IMR-90 (cell line): ENCODE measurements at places on chromosomes 6 and 20. TPM values are rescaled to one million over a fixed set of nuclear protein-coding genes. Genes with fewer than 3 reads are reported as not detected.

GRCh38 chr20:45783656-45784294 is 7.9 kb downstream of the WFDC3 start:
- no peaks in the 10 kb centered on the region for H3K36me3 ChIP-seq
- H3K27ac ChIP-seq = no peak overlapping the region
- peaks cover 35% of the 10 kb centered on the region for H3K4me1 ChIP-seq
- no peak overlapping the region for H3K4me3 ChIP-seq

- no peaks in the 10 kb centered on the region for H3K36me3 ChIP-seq
- H3K4me3 ChIP-seq = no peak overlapping the region
- no peaks in the 10 kb centered on the region for H3K27me3 ChIP-seq
- H3K27ac ChIP-seq = no peak overlapping the region
- no peak for DNase-seq
- no peaks in the 10 kb centered on the region for H3K4me1 ChIP-seq
Measured at GRCh38 chr6:166830891-166831363, 125.4 kb downstream of the RNASET2 start.

DNA sequence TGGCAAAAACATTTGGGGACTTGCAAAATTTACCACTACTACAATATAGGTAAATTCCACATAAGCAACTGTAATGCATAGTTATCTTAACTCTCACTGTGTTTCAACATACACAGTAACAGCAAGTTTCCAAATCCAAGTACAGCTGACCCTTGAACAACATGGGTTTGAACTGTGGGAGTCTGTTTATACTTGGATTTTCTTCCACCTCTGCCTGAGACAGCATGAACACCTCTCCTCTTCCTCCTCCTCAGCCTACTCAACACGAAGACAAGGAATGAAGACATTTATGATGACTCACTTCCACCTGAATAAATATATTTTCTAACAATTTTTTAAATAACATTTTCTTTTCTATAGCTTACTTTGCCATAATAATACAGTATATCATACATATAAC is 25.6 kb downstream of the MAN1A1 start:
- H3K27me3 ChIP-seq = no peaks in the 10 kb centered on the region
- peaks cover 5% of the 10 kb centered on the region; the same call in 1 of the 2 replicates for H3K4me1 ChIP-seq
- no peak overlapping the region for H3K4me3 ChIP-seq
- peaks cover 3% of the 10 kb centered on the region; the same call in 1 of the 2 replicates for H3K36me3 ChIP-seq
- DNase-seq = peak; percentile 56

DNA sequence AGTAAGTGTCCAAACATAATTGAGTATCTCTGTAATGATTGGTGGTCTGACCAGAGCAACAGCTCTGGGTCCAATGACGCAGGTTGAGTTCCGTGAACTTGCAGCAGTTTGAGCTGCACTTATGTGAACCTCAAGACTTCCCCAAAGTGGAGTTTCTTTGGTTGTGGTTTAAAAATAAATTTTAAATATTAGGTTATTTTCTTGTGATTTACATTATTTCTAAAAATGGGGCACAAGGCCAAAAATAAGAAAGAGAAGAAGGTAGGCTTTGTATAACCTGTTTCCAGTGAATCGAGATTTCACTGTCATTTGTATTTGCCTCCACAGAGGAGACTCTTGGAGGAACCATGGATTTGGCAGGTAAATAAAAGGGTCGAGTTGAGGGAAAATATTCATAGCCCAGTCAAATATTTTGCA is 166.4 kb upstream of the ZNF217 start:
- H3K27ac ChIP-seq = no peak overlapping the region
- no peak overlapping the region for H3K4me3 ChIP-seq
- peaks cover 8% of the 10 kb centered on the region for H3K4me1 ChIP-seq
- H3K27me3 ChIP-seq = no peaks in the 10 kb centered on the region

The IL17F gene
- total RNA-seq = not detected in 2 replicates

- no peak for DNase-seq
- no peaks in the 10 kb centered on the region for H3K36me3 ChIP-seq
- H3K27ac ChIP-seq = no peak overlapping the region
- no peaks in the 10 kb centered on the region for H3K27me3 ChIP-seq
Measured at GRCh38 chr6:140101818-140102217, 727.4 kb upstream of the CITED2 start.

GRCh38 chr6:124190256-124190655 is 386.6 kb downstream of the NKAIN2 start:
- no peak overlapping the region for H3K27ac ChIP-seq
- H3K4me1 ChIP-seq = no peaks in the 10 kb centered on the region
- no peaks in the 10 kb centered on the region for H3K27me3 ChIP-seq
- no peak overlapping the region for H3K4me3 ChIP-seq
- no peaks in the 10 kb centered on the region for H3K36me3 ChIP-seq

The HRH3 gene
- not detected in 2 replicates for total RNA-seq

DNA sequence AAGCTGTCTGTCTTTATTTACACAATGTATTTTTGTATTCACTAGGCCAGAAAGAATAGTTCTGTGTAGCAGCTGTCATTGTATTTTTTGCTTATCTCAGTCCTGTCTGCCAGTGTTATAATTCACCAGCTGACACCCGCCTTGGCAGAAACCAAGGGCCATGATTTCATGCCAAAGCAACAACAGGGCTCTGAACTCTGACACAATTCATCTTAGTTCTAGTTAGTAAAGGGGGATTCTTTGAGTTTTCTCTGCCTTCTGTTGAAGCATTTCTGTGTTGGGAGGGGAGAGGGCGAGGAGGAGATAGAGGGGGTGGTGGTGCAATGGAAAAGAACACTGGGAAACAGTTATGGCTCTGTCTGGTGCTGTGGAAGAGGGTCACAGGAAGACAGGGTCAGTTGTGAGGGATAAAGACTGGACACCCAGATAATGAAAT is 684.6 kb upstream of the MARCKS start:
- H3K27me3 ChIP-seq = no peaks in the 10 kb centered on the region
- peaks cover 4% of the 10 kb centered on the region for H3K4me1 ChIP-seq
- no peak overlapping the region for H3K27ac ChIP-seq
- DNase-seq = no peak
- no peak overlapping the region for H3K4me3 ChIP-seq

The HLA-DMB gene
- total RNA-seq = 0.18 and 0.28 TPM in 2 replicates

The NXT1 gene
- 25.5 and 25.8 TPM in 2 replicates for total RNA-seq

GRCh38 chr6:127816643-127817042 is 84.2 kb downstream of the THEMIS start:
- H3K36me3 ChIP-seq = no peaks in the 10 kb centered on the region
- DNase-seq = no peak
- peaks cover 12% of the 10 kb centered on the region for H3K27me3 ChIP-seq
- H3K27ac ChIP-seq = no peak overlapping the region
